GM19239 (cell line): ENCODE measurements at places on chromosomes 11 and 22.

DNA sequence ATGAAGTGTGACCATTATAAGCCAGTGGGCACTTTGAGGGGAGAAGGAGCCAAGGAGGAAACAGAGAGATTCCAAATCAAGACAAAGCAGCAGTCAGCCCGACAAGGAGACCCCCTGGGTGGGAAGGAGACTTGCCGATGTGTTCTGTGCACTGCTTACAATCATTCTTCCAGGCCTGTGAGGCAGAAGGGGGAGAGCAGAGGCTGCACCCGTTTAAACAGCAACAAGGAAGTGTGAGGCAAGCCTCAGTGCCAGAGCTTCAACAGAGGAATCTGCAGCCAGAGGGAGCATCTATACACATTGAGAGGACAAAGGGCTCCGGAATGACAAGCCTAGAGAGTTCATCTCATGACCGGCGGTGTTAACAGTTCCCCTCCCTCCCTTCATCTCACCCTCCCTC lies 121.1 kb downstream of the NXPE2 start:
- DNase-seq = no peak

- no peak for DNase-seq
Measured at GRCh38 chr11:2306877-2307500, 5.2 kb downstream of the TSPAN32 start.

GRCh38 chr22:19134176-19134831 lies 3.2 kb downstream of the TSSK2 start:
- no peak for DNase-seq

DNA sequence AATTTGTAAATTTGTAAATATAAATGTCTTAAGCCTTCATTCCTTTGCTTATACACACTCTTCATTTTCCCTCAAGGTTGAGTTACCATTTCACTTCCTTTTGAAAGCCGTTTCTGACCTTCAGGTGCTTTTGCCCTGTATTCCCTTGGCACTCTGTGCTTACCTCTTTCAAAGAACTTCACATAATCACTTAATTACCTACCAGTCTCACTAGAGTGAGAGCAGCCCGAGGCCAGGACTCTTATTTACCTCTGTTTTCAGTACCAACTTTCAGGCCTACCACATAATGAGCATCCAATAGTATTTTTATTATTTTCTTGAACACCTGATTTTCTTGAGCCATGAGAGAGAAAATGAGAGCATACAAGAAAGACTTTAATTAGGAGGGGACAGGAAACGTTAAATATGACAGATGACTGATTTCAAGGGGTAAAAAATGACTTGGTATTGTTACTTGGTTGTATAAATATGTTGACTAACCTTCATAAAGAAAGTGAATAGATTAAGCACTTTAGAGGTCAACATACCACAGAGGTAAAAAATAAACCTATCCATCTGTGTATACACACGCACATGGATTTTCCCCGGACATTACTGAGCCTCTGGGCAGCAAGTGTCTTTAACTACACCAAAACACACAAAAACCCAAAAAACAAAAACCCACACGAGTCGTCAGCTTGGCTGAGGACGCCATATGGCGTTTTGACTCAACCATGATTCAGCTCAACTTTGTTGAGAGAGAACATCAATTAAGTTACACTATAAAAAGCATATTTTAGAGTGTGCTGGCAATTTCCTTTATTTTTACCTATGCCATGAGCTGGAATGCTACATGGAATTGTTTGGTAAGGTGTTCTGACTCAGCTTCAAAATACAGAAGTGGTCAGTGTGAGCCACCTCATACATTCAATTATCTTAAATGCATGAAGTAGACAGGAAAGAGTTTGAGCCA lies 7.6 kb downstream of the ATXN10 start:
- DNase-seq = no peak

DNA sequence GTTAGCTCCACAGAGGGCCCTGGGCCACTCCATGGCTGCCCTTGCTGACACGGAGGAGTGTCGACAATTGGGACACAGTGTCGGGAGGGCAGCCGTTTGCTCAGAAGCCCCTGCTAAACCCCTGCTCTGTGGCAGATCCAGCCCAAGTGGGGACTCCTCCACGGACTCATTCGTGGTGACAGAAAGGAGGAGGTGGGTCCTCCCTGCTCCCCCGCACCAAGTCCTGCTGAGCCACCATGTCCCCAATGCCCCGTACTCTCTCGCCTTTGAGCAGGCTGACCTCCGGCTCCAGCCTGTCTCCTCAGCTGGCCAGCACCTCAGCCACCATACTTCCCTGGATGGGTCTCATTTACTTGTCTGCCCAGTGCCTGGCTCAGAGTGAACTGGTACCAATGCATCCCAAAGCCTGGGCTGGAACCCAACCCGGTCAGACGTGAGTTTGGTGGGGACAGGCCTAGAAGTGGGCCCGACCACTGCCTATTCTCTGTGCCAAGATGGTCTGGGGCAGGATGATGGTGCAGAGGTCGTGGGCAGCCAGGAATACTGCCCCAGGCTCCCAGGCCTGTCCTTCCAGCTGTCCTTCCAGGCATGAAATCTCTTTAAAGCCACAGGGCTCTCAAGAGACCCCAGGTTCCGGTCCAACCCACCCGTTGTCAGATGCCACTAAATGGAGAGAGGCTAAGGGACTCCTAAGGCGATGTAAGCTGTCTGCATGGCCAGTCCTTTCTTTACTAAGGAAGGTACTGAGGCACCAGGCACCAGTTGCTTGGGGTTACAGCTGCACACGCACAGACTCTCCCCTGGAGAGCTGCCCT lies 4.3 kb downstream of the CBX6 start:
- no peak for DNase-seq

- DNase-seq = no peak
Measured at GRCh38 chr11:42589286-42589685, 722.5 kb upstream of the API5 start.
